ENCODE measurements at places on chromosomes 5 and 9.

GRCh38 chr5:88813805-88814575 is 69.0 kb downstream of the MEF2C start:
- DNase-seq: no peak

- no peak for DNase-seq
Measured at GRCh38 chr9:13804532-13804931, 509.4 kb downstream of the NFIB start.

GRCh38 chr5:82265047-82265446 is 13.1 kb downstream of the RPS23 start:
- DNase-seq: peak; percentile 32

DNA sequence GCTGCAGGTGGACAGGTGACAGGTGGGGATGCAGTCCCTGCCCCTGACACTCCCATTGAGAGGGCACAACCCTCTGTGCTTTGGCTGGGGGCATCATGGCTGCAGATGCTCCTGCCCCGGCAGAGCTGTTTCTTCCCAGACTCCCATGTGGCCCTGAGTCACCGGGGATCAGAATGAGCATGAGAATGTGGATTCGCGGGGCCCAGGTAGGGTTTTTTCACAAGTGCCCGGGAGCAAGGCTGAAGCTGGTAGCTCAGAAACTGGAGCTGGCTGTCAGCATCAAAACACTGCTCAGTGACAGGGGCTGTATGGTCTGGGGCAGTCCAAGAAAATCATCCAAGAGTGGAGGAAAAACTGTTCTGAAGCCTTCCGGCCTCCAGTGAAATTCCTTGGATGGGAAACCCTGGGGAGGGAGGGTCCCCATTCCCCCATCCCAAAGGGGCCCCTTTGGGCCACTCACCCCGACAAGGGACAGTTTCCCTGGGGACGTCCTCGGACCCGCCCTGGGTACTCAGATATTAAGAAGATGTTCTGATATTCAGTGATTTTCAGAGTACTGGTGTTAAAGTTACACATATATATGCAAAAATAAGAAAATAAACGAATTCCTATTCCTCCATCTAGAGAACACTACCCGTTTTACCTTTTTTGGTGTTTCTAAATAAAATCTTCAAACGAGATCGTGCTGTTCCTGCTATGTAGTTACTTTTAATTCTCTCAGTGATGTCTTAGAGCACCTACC is 120.1 kb upstream of the LPCAT1 start:
- DNase-seq: no peak

- DNase-seq: peak; percentile 71
Measured at GRCh38 chr9:22030101-22030598, 21.0 kb upstream of the CDKN2B start.

DNA sequence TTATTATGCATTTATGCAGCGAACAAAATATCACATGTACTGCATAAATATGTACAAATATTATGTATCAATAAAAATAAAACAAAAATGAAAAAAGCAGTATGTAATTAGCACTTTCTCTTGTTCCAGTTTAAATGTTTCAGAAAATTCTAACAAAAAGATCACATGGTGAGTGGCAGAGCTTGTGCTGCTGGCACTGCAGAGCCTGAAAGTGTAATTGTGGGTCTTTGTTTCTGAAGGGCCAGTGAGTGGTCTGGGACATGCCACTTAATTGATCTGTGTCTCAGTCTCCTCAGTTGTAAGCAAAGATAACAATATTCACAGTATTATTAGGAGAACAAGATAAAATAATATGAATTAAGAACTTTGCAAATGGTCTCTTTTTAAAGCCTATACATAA is 39.5 kb upstream of the RAI14 start:
- DNase-seq: no peak

DNA sequence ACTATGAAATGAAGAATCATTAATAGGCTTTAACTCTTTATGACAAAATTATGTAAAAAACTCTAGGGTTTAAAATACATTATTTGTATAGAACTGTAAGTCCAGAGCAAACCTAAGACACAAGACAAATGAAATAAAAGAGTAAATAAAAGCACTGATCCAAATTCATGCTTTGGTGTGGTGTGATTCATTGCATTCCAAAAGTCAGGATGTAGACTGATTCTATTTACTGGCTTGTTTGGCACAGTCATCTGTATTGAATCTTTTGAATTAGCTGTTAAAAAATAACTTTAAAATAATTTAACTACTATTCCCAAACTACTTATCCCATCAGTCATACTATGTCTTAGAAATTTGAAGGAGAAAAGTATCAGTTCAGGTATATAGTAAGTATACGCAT is 31.1 kb downstream of the IL4 start:
- no peak for DNase-seq

DNA sequence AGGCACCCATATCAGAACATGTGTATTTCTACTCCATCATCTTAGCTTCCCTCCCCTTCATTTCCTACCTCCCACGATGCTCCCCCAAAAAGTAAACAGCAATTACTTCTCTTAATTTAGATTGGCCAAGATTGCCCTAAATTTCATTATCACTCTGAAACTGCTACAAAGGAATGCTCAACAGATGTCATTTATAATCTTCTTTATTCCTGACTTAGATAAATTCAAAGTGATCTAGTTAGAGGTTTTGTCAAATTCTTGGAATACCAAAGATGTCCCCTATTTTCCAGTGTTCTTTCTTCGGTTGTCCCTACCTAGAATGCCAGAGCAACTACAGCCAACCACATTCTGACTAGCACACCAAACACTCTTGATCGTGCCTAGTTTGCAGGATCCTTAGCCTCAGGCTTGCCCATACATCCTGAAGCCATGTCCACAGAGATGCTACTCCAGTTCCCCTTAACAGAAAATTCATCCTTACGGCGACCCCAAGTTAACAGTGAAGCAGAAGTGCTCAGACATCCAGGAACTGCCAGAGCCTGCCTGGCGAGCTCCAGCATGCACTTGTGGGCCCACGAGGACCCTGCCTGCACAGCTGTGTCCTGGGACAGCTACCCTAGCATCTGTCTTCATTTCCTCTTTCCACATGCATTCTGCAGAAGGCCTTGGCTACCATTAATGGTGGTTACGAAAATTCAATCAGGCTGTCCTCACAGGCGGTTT is 31.6 kb downstream of the DAP start:
- no peak for DNase-seq

DNA sequence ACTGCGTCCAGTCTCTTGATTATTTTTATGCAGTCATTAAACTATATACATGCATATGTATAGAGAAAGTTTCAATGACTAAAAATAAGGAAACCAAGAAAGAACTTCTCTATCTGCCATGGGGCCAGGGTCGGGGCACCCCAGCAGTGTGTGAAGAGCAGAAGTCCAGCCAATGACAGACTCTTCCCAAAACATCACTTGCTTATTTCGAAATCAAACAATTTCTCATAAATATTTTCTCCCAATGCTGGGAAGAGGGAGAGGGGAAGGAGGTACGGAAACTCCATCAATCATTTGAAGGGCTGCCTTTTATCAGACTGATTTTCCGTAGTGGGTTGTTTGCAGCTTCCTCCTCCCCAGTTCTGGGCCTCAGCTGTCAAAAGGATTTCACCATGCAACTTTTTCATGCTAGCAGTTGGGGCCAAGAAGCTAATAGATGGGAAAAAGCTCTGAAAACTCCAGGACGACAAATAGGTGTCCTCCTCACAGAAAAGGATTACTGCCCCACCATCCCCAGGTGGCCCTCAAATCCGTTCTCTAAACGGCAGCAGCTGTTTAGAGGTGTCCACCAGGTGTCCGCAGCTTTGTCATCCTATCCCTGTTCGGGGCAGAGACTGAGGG is 617 bp upstream of the FPGS start:
- no peak for DNase-seq

GRCh38 chr5:1952444-1953099 is 69.8 kb upstream of the IRX4 start:
- no peak for DNase-seq

DNA sequence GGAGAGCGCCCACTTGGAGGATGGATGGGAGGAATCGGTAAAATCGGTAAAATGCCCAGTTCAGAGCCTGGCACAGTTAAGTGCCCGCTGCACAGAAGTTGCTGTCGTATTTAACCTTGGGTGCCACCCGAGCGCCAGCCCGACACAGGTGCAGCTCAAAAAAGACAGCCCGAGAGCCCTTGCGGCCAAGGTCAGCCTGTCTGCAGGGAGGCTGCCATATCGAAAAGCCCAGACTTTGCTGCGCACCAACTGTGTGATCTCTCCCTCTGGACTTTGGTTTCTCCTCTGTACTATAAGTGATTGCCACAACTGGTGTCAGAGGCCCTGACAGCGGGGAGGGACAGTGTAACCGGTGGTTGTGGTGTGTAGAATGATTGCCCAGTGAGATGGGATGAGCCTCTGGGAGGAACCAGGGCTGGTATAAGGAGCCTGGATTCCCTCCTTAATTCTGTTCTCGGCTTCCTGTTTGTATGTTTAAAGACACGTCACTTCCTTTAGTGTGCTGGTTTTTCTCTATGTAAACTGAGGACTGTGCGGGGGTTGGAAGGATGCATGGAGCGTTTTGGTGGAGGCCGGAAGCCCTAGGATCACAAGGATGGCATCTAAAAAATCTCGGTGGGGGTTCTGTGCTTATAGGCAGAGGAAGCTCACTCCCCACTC is 792 bp downstream of the NTMT1 start:
- DNase-seq: peak; percentile 71

All from fibroblast of gingiva (primary cell).